ENCODE measurements at places on chromosomes 13 and 19. TPM values are rescaled to one million over a fixed set of nuclear protein-coding genes. Genes with fewer than 3 reads are reported as not detected.

LILRA5 gene
- 21.9 TPM for total RNA-seq

AMER2 gene
- total RNA-seq = not detected

GRCh38 chr19:58350001-58350861 lies 3.1 kb downstream of the A1BG start:
- peak; percentile 42 for DNase-seq

- no peak for DNase-seq
Observed at GRCh38 chr13:112003941-112004340, 63.0 kb upstream of the SOX1 start.

PRKCG gene
- total RNA-seq = not detected

DNA sequence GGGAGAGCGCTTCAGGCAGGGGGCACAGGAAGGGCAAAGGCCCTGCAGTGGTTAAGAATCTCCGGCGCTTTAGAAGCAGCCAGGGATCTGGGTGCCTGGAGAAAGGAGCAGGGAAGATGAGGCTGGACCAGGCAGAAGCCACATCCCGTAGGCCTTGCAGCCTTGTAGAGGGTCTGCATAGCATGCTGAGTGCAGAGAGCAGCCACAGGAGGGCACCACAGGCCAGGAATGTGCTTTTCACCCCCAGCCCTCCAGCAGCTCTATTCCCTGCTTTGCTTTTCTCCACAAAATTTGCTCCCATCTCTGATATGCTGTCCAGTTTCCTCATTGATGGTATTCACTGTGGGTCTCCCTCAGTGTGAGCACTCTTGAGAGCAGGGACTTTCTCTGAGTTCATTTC lies 5.7 kb downstream of the WDR62 start:
- DNase-seq = no peak

GRCh38 chr13:80955501-80955900 lies 614.6 kb upstream of the SPRY2 start:
- DNase-seq = no peak

Data from lower lobe of right lung (tissue), 2 donors.